ENCODE measurements at places on chromosomes 3 and 15. TPM values are rescaled to one million over a fixed set of nuclear protein-coding genes. Genes with fewer than 3 reads are reported as not detected.

TPRG1 gene
- not detected for total RNA-seq

- H3K27me3 ChIP-seq: no peaks in the 10 kb centered on the region
- no peak overlapping the region for H3K27ac ChIP-seq
- H3K36me3 ChIP-seq: no peaks in the 10 kb centered on the region
- no peak for DNase-seq
Observed at GRCh38 chr3:140207541-140207940, 272.6 kb downstream of the CLSTN2 start.

SLC9C1 gene
- 0.09 TPM for total RNA-seq

GRCh38 chr15:76381366-76381765, 44.8 kb downstream of the ISL2 start:
- no peaks in the 10 kb centered on the region for H3K27me3 ChIP-seq
- no peak for DNase-seq
- H3K27ac ChIP-seq: no peak overlapping the region
- H3K4me1 ChIP-seq: peaks cover 11% of the 10 kb centered on the region
- H3K36me3 ChIP-seq: no peaks in the 10 kb centered on the region
- H3K4me3 ChIP-seq: no peak overlapping the region

All from endothelial cell of umbilical vein (primary cell).